ENCODE measurements at places on chromosomes 1 and 21.
A peak's percentile ranks its signal among the peaks of the same experiment; 100 is the strongest.

DNA sequence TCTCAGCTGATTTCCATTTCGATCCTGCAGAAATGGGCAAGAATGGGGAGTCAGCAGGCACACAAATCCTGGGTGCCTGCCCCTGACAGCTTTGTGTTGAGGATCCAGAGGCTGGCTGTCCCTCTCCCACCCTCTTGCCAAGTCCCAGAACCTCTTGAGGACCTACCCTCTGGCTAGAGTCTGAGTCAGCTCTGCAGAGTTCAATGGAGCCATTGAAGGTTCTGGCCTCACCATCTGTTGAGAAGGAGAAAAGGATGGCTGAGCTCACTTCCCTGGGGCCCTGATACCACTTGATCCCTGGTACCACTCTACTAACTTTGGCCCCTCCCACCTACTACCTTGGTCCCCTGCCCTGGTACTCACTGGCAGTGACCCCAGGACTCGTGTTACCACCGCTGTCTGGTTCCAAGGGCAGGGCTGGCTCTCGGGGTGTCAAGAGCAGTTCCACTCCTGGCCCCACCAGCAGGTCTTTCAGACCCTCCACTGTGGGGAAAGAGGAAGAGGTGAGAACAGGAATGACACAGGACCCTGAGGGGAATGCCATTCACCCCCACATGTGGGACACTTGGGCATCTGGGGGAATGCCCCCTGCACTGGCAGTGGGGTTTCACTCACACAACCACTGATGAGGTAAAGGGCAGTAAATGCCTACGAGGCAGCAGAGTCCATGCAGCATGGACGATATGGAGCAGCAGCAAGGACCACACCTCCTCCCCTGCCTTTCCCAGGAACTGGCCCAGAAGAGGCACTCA, 10.5 kb downstream of the RXFP4 start:
- no peak for DNase-seq

- DNase-seq = no peak
These were observed 36.9 kb upstream of the QSOX1 start for GRCh38 chr1:180117764-180118116.

- DNase-seq = no peak
These were observed 116.3 kb downstream of the SLC30A10 start for GRCh38 chr1:219812086-219812485.

GRCh38 chr1:214445831-214446614, 105.4 kb downstream of the PTPN14 start:
- no peak for DNase-seq

DNA sequence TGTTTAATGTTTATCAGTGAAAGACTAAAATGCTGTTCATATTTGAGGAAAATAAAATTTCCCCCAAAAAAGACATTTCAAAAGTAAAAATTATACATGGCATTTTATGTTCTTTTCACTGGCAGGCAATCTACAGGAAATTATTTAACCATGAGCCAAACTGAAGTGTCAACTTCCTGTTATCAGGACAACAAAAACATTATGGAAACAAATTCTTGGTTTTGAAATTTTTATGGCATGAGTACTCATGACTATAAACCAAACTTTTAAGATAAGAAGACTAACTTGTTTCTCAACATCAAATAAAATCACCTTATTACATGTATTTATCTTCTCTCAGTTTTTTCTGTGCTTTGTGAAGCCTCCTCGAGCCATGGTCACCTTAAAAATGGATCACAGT, 698.6 kb downstream of the LTN1 start:
- DNase-seq = no peak

GRCh38 chr21:15539376-15539775, 190.4 kb upstream of the USP25 start:
- DNase-seq = no peak

GRCh38 chr1:17120962-17121837, 1.9 kb upstream of the PADI2 start:
- no peak for DNase-seq

DNA sequence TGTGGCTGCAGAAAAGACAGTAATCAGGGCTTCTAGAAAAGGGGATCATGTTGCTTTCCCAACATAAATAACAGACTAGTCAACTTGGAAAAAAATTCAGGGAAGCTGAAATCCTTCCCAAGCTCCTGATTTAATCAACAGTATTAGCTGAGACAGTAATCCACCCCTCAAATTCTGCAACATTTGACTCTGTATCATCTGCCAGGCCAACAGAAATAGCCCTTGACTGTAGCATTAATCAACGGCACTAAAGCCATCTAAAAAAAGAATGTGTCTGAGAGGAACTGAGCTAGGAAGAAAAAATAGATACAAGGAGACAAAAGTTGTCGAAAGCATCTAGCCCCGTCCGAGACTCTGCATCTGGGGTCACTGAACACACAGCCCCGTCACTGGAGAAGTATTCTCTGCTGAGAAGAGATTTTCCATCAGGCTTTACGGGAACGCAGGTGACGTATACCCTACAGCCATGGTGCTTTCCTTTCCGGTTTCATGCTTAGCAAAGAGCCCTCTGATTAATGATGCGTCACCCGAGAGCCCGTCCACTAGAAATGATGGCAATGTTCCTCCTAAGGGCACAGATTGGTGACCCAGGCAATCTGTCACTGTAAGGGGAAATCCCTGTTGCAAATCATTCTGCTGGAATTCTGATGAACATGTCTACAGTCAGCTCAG, 42.1 kb upstream of the TP53BP2 start:
- peak; percentile 87 for DNase-seq

DNA sequence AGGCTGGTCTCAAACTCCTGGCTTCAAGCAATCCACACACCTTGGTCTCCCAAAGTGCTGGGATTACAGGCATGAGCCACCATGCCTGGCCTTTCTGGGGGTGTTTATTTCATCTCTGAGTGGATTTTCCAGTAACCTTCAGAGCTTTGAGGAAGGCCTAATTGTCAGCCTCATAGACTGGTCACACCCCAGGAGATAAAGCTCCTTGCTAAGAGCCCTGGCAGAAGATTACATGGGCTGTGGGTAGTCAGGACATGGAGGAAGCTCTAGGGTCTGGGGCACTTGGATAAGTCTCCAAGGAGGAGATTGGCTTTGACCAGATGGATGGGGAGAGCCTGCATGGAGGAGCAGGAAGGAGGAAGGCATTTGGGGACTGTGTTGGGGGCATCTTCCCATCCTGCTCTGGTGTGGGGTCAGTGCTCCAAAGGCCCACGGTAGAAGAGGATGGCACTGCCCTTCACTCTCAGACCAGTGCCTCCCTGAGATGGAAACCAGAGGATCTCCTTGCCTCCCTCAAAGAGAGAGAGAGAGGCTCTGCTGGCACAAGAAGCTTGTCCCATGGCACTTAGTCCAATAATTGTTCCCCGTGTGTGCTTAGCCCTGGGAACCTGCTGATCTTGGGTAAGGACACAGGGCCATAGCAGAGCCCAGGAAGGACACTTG, 14.7 kb upstream of the GSTM4 start:
- no peak for DNase-seq

- no peak for DNase-seq
These were observed 93.1 kb downstream of the RGL1 start for GRCh38 chr1:183898001-183898396.

DNA sequence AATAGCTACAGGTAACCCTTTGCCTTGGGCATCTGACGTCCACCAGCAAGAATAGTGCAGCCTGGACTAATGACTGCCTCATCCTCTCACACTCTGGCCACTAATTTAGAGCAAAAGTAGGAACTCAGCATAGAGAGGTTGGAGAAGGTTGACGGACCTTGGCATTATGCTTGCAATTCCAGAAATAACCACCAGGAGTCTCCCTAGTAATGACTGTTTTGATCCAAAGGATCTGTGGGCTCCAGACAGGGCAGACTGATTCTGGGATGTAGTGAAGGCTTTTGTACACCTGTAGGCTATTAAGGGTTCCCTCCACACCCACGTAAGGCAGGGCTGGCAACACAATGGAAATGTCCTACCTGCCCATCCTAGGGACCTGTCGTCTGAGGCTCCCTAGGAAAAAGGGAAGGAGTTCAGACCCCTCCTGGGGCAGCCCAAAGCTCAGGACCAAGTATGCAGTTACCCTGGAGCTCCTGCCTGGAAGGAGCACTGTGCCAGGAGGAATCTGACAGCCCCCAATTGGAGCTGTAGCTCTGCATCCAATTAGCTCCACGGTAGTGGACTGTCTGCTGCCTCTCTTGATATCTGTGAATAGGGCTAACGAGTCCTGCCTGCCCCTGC, 91.0 kb upstream of the TMEM51 start:
- DNase-seq = no peak

- DNase-seq = peak; percentile 84
These were observed 45.5 kb upstream of the ECE1 start for GRCh38 chr1:21335750-21336224.
